ENCODE measurements at places on chromosomes 3 and 15.

DNA sequence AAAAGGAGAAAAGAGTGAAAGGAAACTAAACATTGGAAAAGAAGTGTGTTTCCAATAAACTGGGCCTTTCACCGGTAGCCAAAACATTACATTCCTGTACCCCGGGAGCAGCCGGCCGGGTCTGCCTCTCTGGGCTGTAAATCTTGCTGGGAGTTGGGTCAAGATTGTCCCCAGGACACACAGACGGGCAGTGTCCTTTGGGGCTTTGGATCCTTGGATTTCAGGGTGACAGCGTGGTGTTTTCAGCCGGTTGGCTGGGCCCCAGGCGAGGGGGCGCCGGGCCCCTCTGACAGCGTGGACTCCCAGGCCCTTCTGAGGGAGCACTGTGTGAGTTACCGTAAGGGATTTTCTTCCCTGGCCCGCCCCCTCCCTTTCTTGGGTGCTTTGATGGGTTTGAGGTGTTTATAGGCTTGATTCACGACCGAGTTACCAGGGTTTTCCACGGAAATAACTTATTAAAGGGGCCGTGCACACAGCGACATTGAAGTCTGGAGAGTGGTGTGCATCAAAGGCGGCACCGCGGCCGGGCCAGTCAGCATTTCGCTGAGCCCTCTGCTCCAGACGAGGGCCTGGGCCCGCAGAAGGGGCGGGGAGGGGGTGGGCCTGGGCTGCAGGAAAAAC, 27.4 kb downstream of the SMAD6 start:
- DNase-seq = no peak

DNA sequence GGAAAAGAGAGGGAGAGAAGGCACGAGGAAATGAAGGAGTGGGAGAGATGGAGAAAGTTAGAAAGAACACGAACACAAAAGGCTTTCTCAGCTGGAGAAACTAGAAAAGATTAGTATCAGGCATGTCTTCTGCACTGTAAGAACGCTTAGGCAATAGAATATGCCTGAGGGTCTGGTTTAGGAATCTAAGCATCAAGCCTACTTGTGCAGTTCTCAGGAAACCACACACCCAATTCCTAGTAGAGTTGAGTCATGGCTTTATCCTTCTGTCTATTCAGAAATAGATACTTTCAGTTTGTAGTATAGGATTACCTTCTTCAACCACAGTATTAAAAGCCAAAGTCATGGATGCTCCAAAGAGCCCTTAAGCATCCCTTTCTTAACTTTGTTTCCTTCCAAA, 969.4 kb downstream of the NTRK3 start:
- no peak for DNase-seq

- DNase-seq = no peak
Observed at GRCh38 chr3:14452740-14453710, 50.6 kb downstream of the SLC6A6 start.

GRCh38 chr15:61762676-61763075, 297.6 kb downstream of the VPS13C start:
- DNase-seq = no peak

- DNase-seq = no peak
Observed at GRCh38 chr3:177353140-177353539, 155.9 kb upstream of the TBL1XR1 start.

DNA sequence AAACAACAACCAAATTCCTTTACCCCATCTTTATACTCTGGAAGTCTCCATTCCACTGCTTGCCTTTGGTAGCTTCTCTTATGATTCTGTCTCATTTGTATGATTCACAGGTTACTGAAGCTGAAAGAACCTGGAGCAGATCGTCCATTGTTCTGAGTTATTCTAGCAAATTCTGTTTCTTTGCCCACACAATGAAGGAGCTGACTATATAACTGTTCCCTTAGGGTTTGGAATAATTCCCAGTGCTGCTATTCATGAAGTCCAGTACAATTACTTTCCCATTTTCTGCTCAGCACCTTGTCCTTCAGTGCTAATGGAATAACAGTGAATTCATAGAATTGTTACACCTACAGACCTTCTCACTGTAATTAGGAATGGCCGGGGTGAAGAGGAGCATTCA, 167.8 kb downstream of the CHST2 start:
- no peak for DNase-seq

- DNase-seq = peak; percentile 27
Observed at GRCh38 chr15:64503640-64504039, 43.3 kb downstream of the ZNF609 start.

- DNase-seq = no peak
Observed at GRCh38 chr3:21390856-21391255, 360.2 kb downstream of the ZNF385D start.

- DNase-seq = no peak
Observed at GRCh38 chr3:162398554-162398953, 901.9 kb downstream of the OTOL1 start.

DNA sequence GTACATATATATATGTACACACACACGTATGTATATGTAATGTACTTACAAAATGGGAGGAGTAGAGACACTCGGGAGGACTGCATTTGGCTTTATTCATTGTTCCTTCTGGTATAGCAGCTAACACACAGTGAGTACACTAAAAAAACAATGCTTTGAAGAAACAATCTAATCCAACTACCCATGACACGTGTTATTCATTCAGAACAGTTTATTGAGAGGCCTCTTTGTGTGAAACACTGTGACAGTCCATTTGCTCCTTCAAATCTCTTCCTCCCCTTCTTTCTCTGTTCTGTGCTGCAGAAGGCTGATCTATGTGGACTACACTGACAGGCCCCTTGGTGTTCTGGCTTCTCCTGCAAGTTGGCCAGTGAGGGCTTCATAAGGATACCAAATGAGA, 1075.9 kb upstream of the CFAP20DC start:
- no peak for DNase-seq

DNA sequence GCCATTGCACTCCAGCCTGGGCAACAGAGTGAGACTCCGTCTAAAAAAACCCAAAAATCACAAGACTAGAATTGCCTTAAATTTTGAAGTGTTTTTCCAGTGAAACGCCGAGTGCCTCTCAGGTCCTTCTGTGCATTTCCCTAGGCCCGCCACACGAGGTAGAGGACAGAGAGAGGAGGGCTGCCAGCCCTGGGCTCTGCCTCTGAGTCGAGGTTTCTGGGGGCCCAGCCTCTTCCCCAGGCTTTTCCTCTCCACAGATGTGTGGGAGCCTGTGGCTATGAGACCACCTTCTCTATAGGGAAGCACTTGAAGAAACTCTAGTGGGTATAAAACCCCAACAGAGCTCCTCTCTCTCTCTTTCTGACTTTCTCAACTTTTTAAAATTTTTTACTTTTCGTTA, 10.9 kb upstream of the EHD4 start:
- no peak for DNase-seq

GRCh38 chr3:127412578-127413317, 124.9 kb upstream of the PRR20G start:
- DNase-seq = no peak

DNA sequence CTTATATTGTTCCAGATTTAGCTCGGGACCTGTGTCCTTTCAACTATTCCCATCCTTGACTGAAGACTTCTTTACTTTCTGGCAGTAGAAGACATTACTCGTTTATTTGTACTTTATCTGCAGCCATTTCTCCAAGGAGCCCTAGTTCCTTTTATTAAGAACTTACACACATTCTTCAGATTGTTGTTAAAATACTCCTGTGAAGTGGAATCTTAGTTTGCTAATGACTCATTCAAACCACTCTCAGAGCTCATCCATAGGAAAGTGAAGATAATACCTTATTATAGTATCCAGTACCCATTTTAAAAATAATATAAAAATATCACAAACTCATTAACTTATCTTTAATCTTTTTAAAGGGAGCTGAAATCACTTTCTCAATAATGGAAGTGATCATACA, 63.5 kb downstream of the C3orf70 start:
- no peak for DNase-seq

DNA sequence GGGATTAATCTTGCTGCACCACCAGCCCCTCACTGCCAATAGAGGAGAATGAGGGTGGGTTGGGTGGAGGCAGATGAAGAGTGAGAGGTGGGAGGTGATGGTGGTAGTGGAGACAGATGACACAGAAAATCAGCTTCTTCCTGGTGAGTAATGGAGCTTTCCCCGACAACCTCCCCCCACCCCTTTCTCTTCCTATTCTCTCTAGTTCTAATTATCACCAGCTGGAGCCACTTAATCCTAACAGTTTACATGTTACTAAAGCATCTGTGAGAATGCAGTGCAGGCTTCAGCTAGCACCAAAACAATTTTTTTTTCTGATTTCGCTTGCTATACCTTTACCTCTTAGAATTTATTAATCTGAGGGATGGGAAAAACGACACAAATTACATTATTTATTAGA, 116.1 kb upstream of the DNAJC19 start:
- no peak for DNase-seq

- no peak for DNase-seq
Observed at GRCh38 chr15:38826880-38827279, 262.3 kb upstream of the RASGRP1 start.

- DNase-seq = no peak
Observed at GRCh38 chr3:116280130-116280740, 165.1 kb downstream of the LSAMP start.

DNA sequence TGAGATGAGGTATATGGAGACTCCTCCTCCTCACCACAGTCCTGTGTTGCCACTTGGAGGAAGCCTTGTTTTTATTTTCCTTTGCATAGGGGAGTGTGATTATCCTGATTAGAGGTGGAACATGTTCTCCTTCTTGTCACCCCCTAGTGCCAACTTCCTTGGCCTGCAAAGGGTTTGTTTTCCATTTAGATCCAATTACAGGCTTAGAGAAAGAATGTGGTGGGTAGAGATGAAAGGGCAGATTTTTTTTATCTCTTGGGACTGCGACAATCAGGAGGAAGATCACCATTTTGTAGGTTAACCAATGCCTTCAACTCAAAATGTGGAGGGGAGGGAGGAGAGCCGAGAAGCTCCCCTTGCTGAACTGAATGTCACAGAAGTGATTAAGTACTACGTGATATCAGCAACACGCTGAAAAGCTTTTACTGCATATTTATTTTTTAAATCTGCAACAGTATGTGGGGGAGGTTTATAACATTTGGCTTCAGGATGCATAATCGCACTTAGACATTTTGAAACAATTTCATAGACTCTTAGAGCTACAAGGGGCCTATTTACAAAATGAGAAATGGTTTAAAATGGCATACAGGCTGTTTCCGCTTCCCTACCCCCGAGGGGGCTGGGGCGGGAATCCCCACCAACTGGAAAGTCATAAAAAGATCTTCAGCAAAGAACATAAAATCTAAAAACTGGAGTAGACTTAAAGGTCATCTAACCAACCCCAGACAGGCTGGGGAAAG, 2.4 kb downstream of the LMCD1 start:
- DNase-seq = no peak

DNA sequence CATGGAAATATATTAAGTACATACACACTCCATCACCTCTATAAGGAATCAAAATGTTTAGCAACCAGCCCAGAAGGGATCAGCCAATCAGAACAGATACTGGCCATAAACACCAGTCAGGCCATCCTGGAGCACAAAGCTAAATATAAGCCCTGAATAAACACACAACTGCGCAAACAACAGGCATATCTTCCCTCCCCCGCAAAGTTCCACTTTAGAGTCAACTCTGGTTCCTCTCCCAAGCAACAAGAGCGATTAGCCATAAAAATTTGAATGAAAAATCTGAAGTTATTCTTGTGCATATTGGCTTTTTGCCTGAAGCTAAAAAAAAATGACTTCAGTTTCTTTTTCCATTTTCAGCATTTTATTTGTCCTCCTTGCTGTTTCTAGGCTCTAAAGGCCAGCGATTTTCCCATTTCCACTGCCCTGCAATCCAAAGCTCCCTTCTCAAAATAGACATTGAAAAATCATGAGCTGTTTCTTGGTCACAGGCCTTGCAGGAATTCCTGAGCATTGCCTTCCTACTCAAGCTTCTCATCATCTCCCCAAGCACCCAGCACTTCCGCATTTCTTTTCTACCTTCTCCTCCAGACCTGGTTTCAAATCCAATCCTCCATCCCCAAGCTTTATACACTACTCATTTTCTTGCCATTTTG, 247.9 kb downstream of the ZMAT3 start:
- DNase-seq = no peak

GRCh38 chr15:39919748-39920509, at the start of gene GPR176:
Gene GPR176, minus strand, starts transcription at chr15:39920266. Its CDS starts 240 bp downstream, at chr15:39920026.
- peak; percentile 8 for DNase-seq

DNA sequence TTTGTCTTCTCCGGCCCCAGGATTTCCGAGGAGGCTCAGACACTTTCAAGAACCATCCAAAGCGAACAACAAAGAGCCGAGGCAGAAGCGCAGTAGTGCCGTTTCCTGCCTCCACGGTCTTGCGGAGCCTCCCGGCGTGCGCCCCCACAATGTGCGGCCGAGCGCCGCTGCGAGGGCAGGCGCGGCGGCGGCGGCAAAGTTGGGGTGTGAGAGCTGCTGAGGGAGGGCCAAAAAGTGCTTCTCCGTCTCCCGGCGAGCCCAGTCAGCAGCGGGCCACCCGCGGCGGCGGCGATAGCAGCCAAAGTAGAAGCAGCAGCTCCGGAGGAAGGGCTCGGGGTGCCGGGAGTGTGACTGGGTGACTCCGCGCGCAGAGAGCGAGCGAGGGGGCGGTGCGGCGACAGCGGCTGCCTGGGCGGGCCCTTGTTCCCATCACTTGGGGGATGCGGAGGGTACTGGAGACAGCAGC, 749.1 kb downstream of the ROBO1 start:
- DNase-seq = no peak

GRCh38 chr3:52086976-52087663, 30.7 kb upstream of the DUSP7 start:
- DNase-seq = no peak

DNA sequence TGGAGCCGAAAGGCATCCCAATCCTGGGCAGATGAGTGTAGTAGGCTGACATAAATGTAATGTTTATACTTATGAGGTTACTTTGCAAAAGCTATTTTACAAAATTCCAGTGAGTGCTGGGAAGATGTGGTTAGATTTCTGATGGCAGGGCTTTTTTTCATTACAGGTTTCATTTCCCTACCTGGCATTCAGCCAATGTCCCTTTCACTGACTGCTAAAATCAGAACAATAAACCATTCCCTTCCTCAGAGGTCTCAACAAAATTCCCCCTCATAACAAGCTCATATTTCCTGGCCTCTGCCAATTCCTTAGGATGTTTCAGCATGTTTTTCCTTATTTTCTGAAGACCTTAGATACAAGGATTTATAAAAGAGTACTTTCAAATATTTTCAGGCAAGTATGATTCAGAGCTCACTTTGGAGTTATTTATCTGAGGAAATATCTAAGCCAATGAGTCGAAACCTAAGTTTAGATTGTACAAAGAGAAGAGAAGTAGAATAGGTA, 40.9 kb upstream of the CCDC80 start:
- no peak for DNase-seq

DNA sequence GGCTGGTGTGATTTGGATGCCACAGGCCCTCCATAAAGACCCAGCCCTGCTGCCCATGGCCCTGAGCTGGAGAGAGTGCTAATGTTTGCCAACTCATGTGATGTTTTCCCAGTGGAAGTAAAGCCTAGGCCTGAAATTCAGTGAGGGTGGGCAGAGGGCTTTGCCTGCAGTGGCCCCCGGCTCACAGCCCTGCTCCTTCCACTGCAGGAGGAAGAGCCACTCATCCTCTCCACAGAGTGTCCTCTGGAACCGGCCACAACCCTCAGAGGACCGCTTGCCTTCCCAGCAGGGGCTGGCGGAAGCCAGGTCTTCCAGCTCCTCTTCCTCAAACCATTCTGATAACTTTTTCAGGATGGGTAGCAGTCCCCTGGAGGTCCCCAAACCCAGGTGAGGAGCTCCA, 13.9 kb upstream of the CPNE9 start:
- no peak for DNase-seq

- no peak for DNase-seq
Observed at GRCh38 chr3:98797905-98798304, 34.8 kb downstream of the ST3GAL6 start.

GRCh38 chr3:175150812-175151401, 291.8 kb downstream of the NAALADL2 start:
- no peak for DNase-seq

- no peak for DNase-seq
Observed at GRCh38 chr3:67497746-67498145, 156.7 kb downstream of the SUCLG2 start.

Measured in CD4-positive, alpha-beta T cell treated with Interleukin-2 at 100 ng/mL for 4 hours (primary cell).